ENCODE measurements at places on chromosomes 3 and 15. TPM values are rescaled to one million over a fixed set of nuclear protein-coding genes. Genes with fewer than 3 reads are reported as not detected.

GRCh38 chr15:41367418-41367817, 34.7 kb downstream of the NUSAP1 start:
- ATAC-seq = no peak

- ATAC-seq = no peak
Observed at GRCh38 chr3:181017690-181018089, 28.2 kb upstream of the DNAJC19 start.

- ATAC-seq = peak; percentile 34
Observed at GRCh38 chr3:195753581-195753980, 32.8 kb downstream of the MUC20 start.

GRCh38 chr3:33980252-33980651, 181.8 kb downstream of the PDCD6IP start:
- ATAC-seq = peak; percentile 90

- no peak for ATAC-seq
Observed at GRCh38 chr3:42729404-42730145, 27.0 kb upstream of the HHATL start.

- no peak for ATAC-seq
Observed at GRCh38 chr15:34791701-34792100, 3.6 kb downstream of the ACTC1 start.

DNA sequence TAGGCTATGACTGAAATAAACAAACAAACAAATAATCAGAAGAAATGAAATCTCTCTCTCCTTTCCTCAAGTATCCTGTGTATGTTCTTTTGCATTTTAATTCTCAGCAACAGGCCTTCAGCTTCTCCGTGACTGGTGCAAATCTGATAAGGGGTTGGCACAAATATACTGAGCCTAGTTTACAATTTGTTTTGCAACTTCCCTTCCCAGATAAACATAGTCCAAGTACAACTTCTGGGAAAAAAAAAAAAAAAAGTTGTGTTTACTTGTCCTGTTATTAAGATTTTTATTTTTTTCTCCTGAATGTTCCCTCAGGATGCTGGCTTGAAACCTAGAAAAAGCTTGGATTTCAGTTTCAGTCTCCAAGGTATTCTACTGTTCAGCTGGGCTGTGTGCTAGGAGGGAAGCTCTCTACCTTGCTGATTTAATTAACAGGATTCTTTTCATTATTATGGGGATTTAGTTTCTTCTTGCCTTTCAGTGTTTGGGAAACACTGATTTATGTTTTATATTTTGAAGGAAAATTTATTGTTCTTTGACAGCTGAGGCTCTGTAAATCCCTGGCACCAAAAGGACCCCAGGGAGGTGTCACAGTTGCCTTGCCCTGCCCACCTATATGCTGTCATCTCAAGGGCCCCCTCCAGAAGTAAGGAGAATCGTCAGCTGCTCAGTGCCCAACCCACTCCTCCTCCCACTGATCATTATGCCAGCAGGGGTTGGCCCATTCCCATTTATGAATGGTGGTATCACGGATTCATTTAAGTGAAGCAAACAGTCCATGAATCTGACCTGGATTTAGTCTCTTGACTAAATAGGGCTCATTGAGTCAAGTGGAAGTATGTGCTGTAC, 185.2 kb downstream of the MEIS2 start:
- ATAC-seq = no peak

DNA sequence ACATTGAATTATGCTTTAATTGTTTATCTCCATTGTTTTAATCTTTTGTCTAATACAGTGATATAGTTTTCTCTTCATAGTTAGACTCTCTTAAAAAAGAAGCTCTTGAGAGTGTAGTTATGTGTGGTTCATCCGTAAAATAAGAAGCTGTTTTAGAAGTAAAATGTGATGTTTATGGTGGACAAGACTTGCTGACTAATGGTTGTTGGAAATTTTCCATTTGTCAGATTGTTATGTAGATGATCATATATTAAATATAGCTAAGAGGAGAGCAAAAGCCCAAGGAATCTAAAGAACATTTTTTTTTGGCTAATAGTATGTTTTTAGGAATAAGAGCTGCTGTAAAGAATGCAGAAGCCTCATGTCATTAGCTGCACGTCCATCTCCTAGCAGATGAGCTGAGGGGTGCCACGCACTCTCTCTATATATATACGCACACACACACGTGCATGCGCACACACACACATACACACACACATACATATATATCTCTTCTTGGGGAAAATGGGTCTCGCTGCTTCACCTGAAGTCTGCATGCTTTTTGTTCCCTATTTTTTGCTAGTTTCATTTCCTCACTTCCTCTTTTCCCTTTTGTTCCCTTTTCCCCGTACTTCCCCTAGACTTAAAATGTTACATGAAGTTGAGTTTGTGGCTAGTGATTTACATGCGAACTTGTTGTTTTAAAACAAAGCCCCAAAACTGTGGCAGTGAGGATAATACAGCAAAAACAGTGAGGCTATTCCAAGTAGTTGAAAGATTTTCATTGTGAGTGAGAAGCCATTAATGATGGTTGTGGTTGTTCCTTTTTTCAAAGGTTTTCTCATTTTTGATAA, 107.8 kb downstream of the MBNL1 start:
- no peak for ATAC-seq

The COL6A6 gene
- total RNA-seq = 0.36 TPM

The PLA1A gene
- total RNA-seq = 0.22 TPM

The PLEKHO2 gene
- total RNA-seq = 57.2 TPM

All from motor neuron (in vitro differentiated cells).